ENCODE measurements at places on chromosomes 2 and 18.

GRCh38 chr2:16816016-16816415 lies 150.4 kb upstream of the CYRIA start:
- DNase-seq = no peak

DNA sequence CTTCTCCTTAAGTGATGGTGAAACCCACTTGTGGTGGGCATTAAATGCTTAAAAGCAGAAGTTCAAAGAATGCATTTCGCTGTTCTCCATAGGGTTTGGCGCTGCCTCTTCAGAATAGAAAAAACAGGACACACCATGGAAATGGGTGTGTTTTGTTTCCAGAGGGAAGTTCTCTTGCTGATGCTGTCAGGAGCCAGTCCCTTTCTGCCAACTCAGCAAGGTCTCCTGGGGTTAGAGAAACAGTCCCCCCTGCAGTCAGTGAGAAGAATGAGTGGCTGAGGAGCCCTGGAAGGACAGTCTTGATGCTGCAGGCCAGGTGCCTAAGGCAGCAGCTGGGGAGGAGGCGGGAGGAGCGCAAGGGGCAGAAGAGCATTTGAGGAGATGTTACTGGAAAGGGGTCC lies 37.8 kb upstream of the ASAP2 start:
- no peak for DNase-seq

GRCh38 chr2:145584353-145584752 lies 1064.4 kb upstream of the ZEB2 start:
- no peak for DNase-seq

- DNase-seq = no peak
Observed at GRCh38 chr18:911486-911885, 6.8 kb downstream of the ADCYAP1 start.

- DNase-seq = no peak
Observed at GRCh38 chr2:22683914-22684313, 701.1 kb upstream of the KLHL29 start.

- DNase-seq = no peak
Observed at GRCh38 chr2:34188464-34189303, 589.6 kb upstream of the FAM98A start.

DNA sequence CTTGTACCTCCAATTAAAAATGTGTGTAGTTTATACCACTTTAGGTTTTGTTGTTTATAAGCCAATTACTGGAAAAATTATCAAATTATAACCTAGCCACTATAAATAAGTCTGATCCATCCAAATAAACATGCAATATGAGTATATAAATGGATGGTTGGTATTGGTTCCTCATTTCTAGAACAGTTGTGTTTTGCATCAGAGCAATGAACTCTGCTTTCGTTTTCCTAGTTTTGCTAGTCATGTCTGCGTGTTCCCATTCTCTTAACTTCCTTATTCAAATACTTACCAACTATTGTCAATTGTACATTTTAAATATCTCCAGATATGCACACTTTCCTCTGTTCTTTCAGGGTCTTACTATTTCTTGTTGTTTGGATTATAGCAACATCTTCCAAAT lies 641.7 kb downstream of the NR4A2 start:
- no peak for DNase-seq

- no peak for DNase-seq
Observed at GRCh38 chr18:36284671-36285295, 12.7 kb upstream of the FHOD3 start.

DNA sequence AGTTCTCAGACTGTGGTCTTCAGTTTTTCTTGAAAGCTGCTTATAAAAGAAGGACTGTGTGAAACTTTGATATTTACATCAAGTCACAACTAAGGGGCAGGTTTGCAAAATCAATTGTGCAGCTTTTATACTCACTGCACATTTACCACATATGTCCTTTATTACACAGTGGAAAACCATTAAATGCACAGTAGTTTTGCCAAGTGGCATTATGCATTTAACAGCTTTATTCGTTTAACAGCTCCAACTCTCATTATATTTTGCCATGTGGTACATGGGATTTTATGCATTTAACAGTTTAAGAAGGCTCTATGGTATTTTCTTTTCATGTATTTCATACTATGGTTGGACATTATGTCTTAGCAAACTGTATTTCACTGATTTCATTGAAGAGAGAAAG lies 135.6 kb downstream of the SATB2 start:
- no peak for DNase-seq

GRCh38 chr2:149038442-149039212 lies at the start of gene LYPD6B:
Gene LYPD6B (plus strand): TSS chr2:149038699. CDS start chr2:149130949, 92,250 bp downstream.
- DNase-seq = no peak

DNA sequence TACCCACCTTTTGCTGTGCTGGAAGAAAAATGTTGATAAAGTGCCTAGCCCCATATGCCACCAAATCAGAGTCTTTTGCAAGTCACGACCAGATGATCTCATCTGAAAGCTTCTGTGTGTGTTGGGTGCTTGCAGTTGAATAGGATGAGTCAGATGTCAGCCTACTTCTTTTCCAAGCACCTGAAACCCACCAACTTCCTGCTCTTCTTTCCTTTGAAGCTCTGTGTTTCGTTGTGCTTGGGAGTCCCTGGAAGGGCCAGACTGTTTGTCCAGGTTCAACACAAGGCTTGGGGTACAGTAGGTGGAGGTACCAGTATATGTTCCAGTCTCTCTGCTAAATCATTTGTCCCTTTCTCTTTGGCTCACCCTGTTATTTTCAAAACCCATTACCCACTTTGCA lies 36.8 kb upstream of the LCLAT1 start:
- no peak for DNase-seq

DNA sequence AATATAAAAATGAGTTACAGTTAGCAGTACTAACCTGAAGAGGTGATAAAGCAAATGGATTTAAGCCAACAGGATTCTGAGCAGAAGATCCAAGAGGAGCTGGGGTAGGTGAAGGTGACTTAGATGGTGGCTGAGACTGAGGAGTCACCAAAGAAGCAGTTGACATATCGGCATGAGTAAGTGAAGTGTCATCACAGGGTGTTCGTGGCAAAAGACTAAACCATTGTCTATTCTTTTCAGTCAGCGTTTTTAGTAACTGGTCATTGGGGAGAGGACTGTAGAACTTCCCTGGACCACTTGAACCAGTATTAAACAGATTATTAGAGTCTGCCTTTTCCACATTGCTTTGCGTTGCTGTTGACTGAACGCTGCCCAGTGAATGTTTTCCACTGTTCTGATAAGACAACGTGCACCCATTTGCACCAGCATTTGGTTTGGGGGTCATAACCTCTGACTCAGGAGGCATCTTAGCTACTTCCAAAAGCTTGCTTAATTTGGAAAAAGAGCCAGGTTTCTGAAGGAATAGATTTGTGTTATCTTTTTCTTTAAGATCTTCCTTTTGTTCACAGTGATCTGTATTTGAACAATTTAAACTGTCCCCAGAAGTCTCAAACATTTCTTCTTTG lies 63.3 kb upstream of the WDSUB1 start:
- DNase-seq = no peak

DNA sequence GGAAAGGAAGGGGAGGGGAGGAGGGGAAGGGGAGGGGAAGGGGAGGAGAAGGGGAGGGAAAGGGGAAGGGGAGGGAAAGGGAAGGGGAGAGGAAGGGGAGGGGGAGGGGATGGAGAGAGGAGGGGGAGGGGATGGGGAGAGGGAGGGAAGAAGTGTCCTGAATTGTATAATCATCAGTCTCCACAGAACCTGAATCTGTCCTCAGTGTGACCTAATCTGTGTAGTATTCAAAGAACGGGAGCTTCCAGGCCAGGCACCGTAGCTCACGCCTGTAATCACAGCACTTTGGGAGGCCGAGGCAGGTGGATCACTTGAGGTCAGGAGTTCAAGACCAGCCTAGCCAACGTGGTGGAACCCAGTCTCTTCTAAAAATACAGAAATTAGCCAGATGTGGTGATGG lies 41.1 kb upstream of the CCDC150 start:
- no peak for DNase-seq

- DNase-seq = no peak
Observed at GRCh38 chr2:223196331-223196730, 144.3 kb downstream of the KCNE4 start.

DNA sequence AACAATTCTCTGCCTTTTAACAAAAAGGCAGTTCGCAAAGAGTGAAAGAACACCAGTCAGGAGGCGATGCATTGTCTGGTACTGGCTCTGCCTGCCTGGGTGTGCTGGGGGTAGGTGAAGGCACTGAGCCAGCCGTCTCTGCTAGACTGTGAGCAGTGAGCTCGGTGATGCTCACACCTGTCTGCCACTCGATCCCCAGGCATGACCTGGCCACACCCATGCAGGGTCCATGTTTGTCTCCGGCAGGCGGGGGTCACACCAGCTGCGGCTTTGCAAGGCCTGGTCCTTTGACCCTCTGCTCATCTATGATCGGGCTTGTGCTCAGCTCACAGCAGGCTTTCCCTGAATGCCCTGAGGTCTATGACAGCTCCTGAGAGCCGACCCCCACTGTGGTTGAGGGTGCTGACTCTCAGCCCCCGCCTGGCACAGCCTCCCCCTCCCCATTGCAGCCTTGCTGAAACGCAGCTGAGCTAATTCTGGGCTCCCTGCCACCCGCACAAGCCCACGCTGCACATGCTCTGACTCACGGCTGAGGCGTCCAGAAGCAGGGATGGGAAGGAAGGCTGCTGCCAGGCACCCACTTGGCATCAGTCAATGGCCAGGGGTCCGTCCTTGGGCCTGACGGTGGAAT lies 23.7 kb downstream of the CRACDL start:
- no peak for DNase-seq

- no peak for DNase-seq
Observed at GRCh38 chr18:52340406-52341102, 557 bp downstream of the DCC start.

GRCh38 chr2:191446910-191447309 lies 201.7 kb downstream of the MYO1B start:
- no peak for DNase-seq

DNA sequence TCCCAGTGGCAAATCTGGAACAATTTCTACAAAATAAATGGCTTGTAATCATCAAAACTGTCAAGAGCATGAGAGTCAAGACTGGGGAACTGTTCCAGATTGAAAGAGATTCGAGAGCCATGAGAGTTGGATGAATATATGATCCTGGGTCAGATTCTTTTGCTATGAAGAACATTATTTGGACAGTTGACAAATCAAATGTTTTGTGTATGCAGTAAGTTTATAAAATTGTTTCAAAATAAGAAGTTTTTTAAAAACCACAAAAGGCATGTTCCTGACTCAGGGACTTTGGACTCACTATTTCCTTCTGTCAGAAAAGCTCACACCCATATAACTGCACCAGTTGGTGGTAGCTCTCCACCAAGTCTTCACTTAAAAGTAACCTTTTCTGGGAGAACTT lies 38.5 kb downstream of the ROCK2 start:
- no peak for DNase-seq

DNA sequence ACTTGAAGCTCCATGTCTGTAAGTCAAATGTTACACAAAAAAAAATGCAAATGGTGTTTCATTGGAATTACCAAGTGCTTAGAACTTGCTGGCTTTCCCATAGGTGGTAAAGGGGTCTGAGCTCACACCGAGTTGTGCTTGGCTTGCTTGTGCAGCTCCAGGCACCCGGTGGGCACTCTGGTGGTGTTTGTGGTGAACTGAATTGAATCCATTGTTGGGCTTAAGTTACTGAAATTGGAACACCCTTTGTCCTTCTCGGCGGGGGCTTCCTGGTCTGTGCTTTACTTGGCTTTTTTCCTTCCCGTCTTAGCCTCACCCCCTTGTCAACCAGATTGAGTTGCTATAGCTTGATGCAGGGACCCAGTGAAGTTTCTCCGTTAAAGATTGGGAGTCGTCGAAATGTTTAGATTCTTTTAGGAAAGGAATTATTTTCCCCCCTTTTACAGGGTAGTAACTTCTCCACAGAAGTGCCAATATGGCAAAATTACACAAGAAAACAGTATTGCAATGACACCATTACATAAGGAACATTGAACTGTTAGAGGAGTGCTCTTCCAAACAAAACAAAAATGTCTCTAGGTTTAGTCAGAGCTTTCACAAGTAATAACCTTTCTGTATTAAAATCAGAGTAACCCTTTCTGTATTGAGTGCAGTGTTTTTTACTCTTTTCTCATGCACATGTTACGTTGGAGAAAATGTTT lies 97.9 kb upstream of the IL1R2 start:
- no peak for DNase-seq

GRCh38 chr18:8559612-8560186 lies 49.5 kb upstream of the RAB12 start:
- no peak for DNase-seq

- no peak for DNase-seq
Observed at GRCh38 chr2:34099377-34099776, 500.3 kb upstream of the FAM98A start.

GRCh38 chr2:160473468-160474318 lies 19.9 kb downstream of the RBMS1 start:
- DNase-seq = no peak

- DNase-seq = no peak
Observed at GRCh38 chr2:234025466-234025865, 25.0 kb upstream of the SPP2 start.

DNA sequence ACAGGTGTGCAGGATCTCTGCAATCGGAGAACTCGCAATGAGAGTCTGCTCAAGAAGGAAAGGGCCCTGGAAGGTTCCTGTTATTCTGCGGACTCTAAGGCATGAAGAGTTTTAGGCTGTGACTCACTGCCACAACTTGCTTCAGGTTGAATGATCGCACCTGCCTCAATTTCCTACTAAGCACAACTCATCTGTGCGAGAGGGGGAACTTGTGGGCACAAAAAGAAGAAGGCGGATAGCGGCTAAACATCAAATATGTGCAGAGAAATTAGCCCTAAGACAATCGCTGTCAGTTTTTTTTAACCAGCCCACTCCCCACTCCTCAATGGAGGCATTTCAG lies 14.0 kb upstream of the CREG2 start:
- no peak for DNase-seq

DNA sequence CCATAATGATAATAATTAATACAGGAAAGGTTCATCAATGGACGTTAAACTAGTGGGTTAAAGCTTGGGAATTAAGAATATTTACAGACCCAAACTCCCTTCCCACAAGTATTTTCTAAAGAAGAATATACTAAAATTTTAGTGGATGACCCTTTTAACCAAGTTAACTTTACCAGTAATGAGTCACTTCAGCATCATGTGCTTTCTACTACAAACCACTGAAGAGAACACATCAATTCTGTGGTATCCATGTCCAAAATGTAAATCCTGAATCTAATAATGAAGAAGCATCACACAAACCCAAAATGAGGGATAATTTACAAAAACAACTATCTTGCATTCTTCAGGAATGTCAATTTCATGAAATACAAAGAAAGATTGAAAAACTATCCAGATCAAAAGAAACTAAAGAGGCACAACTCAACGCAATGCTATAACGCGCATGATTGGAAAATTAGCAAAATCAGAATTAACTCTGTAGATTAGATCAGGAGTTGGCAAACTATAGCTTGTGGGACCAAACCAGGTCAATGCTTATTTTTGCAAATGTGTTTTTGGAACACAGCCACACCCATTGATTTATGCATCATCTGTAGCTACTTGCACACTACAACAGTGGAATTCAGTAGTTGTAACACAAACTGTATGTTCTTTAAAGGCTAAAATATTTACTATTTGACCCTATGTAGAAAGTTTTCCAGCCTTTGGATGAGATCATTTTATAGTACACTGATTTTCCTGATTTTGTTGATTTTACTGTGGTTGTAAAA lies 27.5 kb downstream of the COPS8 start:
- no peak for DNase-seq

GRCh38 chr18:13524054-13524453 lies 202.3 kb downstream of the FAM210A start:
- DNase-seq = no peak

- DNase-seq = no peak
Observed at GRCh38 chr18:27094621-27095020, 90.5 kb downstream of the CHST9 start.
